Astrocyte of the hippocampus (primary cell): ENCODE measurements at places on chromosomes 6 and 20.

DNA sequence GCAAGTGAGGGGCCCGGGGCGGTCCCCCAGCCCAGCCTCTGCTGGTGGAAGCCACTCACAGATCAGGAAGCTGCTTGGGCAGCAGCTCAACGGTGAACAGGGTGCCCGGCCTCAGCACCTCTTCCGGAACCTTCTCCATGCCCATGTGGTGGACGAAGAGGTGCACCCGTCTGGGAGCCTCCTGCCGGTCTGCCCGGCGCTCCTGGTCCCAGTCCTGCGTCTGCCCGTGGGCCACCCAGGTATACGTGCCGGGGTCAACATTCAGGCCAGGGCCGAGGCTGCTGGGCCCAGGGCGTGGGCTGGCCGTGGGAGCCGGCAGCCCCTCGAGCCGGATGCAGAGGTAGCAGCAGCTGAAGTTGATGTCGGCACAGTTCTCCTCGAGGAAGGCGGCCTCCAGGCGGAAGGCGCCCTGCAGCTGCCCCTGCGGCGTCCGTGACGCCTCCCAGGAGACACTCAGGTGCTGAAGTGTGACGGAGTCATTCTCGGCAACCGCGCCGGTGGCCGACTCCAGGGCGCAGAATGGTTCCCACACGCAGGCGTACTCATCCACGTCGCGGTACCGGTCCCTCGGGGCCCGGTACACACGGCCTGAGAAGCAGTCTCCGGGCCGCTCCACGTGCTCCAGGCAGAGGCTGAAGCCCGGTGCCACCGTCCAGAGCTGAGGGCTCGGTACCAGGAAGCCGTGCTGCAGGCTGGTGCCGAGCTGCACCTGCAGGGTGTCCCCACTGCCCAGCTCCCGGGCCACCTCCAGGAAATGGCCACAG, 8.7 kb downstream of the FNDC11 start:
- no peak for DNase-seq

DNA sequence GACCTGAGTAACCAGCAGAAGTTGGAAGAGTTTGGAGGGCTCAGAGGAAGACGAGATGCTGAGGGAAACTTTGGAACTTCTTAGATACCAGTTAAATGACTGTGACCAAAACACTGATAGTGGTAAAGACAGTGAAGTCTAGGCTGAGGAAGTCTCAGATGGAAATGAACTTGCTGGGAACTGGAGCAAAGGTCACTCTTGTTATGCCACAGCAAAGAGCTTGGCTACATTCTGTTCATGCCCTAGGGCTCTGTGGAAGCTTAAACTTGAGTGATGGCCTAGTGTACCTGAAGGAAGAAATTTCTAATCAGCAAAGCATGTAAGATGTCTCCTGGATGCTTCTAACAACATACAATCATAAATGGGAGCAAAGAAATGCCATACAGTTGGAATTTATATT, 24.7 kb downstream of the WDR27 start:
- no peak for DNase-seq

DNA sequence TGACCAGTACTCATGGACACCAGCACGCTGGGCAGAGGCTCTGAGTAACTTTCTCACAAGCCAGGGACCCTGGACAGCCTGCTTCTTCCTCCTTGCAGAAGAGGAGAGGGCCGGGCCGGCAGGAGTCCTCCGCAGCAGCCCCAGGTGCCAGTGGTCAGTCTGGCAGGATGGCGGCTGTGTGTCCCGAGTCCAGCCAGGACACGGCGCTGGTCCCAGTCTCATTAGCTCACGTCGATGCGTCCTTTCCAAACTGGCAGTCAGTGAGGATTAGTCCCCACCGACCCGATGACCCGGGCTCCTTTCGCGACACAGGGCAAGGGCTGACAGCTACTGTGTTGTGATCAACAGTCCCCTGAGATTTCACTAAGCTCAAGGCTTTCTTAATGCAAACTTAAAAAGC, 267.0 kb downstream of the TAF4 start:
- no peak for DNase-seq

DNA sequence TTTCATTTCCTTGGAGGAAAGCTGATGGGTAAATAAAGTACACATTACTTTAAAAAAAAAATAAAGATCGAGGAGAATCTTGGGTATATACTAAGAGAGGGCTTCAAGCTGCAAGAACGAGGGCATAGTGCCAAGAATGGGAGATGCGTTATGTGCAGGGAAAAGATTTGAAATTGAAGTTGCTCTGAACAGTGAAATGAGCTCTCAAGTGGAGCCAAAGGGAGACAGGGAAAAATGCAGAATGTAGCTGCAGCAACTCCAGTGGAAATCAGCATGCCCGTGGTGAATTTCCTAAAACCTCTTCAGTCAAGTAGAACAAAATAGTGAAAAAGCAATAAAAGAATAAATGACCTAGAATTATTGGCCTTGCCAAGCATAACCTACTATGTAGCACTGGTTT, 11.4 kb upstream of the COL9A1 start:
- DNase-seq: peak; percentile 2

- peak; percentile 84 for DNase-seq
These were observed 15.8 kb upstream of the FAM8A1 start for GRCh38 chr6:17584241-17584803.

DNA sequence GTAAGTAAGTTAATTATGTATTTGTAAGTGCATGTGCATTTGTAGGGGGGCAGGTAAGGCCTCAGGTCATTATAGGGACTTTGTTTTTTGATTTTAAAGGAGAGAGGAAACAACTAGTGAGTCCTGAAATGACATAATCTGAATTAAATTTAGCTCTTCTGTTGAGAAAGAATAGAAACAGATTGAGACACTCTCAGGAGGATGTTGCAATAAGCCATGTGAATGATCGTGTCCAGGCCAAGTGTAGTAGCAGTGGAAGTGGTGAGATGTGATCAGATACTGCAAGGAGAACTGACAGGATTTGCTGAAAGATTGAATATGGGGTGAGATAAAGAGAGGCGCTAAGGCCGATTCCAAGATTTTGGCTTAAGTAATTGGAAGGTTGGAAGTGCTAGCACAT, 2.6 kb upstream of the CENPW start:
- DNase-seq: no peak

- DNase-seq: no peak
These were observed 15.9 kb downstream of the PRDM1 start for GRCh38 chr6:106102034-106102433.

GRCh38 chr6:13217206-13217905, 111.0 kb downstream of the TBC1D7 start:
- peak; percentile 23 for DNase-seq

DNA sequence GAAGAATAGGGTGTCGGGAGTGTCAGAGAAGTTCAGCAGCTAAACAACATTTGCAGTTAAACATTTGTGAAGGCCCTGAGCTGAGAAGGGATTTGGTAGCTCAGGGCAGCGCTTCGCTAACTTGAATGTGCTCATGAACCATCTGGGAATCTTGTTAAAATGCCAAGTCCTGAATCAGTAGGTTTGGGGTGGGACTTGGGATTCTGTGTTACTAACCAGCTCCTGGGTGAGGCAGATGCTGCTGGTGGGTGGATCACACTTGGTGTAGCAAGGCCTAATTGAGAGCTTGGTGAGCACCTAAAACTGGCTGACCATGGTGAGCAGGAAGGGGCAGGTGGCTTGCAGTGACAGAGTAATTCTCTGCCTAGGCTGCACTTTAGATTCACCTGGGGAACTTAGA, 5.9 kb downstream of the PTPRA start:
- peak; percentile 76 for DNase-seq

DNA sequence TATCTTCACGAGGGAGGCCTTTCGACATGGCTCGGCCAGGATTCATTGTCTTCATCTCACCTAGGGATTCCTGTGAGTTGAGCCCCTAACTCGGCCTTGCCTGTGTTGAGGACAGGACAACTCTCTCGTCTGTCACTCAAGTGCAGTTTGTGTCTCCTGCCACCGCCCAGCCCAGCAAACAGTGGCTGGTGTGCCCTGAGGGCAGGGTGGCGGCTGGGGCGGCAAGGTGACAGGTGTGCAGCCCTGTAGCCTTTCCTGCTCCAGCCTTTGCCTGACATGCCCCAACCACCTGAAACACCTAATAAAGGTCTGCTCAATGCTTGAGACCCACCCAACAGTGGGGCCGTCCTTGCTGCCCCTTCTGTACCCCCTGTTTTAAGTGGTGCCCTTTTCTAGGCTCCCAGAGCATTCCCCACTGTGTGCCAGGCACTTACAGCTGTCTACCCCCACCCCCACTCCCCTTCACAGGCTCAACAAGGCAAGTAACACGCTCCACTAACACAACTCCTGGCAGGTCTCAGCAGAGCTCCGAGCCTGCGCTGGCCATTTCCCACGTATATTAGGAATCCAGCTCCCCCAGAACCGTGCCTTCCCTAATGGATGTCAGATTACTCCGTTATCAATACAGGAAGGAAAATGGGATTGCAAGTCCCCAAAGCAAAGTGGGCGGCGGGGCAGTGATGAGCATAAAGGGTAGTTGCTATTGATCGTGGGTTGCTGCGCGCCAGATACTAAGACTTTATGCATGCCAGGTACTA, 17.7 kb downstream of the GFRA4 start:
- DNase-seq: no peak

- no peak for DNase-seq
These were observed 180.4 kb downstream of the ZNF217 start for GRCh38 chr20:53413186-53413631.
